Left ventricle myocardium superior (tissue), 1 donor: ENCODE measurements at places on chromosomes 4 and X. TPM values are rescaled to one million over a fixed set of nuclear protein-coding genes. Genes with fewer than 3 reads are reported as not detected.

DNA sequence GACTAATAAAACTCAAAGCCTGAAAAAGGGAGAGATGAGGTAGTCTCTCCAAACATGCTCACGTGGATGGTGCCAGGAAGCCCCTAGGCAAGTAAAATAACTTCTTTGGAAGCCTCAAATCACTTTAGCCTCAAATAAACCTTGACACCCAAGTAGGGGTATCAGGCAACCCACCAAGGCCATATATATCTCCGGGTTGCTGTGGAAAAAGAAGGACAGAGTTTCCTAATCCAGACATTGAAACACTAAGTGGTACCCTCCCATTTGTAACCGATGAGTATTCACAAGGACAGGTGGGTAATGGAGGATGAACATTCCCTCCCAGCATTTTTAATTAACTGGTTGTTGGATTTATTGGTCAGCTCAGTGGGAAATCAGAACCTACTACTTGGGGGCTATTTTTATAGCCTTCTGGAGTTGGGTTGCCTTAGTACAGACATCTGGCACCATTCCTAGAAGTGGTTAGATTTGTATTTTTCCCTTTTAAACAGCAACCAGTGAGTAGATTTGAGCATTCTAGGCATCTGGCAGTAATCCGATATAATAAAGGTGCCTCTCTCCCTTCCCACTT, 87.7 kb downstream of the GPC3 start:
- DNase-seq, result no peak

GRCh38 chrX:39903937-39904336, 193.8 kb downstream of the BCOR start:
- DNase-seq, result no peak

DNA sequence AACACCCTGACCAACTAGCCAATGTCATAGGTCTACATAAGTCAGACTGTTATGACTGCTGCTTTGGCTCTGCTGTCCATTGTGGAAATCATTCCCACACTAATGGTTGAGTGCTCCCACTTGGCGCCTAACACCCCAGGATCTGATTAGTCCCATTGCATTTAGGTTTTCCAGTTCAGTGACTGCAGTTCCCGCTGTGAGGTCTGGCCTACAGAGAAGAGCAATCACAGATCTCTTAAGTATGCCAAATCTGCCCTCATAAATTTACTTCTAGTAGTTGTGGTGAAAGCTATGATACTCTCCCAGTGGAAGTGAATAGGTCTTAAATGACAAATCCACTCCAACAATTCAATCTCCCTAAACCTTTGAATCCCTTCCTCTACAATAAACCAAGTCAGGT, 77.3 kb upstream of the IL2 start:
- no peak for DNase-seq

GRCh38 chr4:79598801-79599200, 190.8 kb upstream of the GK2 start:
- peak; percentile 28 for DNase-seq

GRCh38 chr4:156661555-156661954, 310.0 kb downstream of the PDGFC start:
- no peak for DNase-seq

DNA sequence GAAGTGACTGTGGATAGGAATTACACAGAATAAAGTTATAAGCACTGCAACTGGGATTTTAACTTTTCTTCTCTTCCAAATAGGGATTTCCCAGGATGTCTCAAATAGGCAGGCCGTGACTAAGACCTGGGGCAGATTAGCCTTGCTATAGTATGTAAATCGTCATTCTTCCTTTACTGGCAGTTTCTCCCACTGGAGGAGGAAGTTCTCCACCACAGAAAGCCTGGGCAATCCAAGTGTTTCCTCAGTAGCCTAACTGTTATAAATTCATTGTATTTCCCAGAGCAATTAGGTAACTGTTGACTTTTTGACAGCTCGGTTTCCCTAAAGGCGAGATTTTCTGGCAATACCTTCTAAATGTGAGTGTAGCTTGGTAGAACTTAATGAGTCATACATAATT, at the start of gene TNIP3:
Gene TNIP3, minus strand, starts transcription at position 31 of the 400 bp plus-strand sequence. CDS start 196 bp downstream, outside the sequence.
- DNase-seq, result no peak

DNA sequence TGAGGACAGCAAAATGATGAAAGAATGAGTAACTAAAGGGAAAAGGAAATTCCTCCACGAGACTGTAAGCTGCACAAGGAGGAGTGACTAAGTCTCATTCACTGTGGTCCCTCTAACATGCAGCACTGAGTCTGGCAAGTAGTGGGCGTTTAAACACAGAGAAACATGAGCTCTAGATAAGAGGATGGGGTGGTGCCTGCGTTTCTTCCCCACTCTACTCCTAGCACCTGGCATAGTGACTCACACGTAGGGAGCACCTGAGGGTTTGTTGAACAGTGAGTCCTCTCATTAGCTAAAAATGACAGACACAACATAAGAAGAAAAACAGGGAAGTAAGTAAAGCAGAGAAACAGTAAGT, 105.8 kb upstream of the CBR4 start:
- DNase-seq, result no peak

- DNase-seq, result no peak
These were observed 475.3 kb downstream of the EPHA5 start for GRCh38 chr4:65195002-65195401.

GRCh38 chrX:11728556-11728955, 29.5 kb upstream of the MSL3 start:
- no peak for DNase-seq

- DNase-seq, result no peak
These were observed 80.6 kb downstream of the PPP2R2C start for GRCh38 chr4:6391852-6392188.

DNA sequence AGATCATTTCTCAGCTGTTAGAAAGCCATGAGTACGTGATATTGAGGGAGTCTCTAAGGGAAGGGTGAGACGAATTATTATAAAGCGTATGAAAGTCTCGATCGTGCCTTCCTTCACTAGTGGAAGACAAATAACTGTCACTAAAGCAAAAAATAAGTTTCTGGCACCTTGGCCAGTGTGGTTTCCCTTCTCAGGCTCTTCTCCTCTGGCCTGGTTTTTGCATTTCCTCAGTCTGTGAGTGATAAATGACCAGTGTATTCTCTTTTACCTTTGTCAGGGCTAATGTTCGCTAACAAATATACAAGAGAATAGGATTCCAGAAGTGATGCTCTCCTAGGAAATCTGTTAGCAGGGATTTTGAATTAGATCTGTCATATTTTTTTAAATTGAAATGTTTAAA, 19.6 kb downstream of the TXK start:
- no peak for DNase-seq

- DNase-seq, result no peak
These were observed 69.7 kb downstream of the METTL14 start for GRCh38 chr4:118754890-118755289.

- no peak for DNase-seq
These were observed 13.2 kb downstream of the SNX25 start for GRCh38 chr4:185222598-185222997.

DNA sequence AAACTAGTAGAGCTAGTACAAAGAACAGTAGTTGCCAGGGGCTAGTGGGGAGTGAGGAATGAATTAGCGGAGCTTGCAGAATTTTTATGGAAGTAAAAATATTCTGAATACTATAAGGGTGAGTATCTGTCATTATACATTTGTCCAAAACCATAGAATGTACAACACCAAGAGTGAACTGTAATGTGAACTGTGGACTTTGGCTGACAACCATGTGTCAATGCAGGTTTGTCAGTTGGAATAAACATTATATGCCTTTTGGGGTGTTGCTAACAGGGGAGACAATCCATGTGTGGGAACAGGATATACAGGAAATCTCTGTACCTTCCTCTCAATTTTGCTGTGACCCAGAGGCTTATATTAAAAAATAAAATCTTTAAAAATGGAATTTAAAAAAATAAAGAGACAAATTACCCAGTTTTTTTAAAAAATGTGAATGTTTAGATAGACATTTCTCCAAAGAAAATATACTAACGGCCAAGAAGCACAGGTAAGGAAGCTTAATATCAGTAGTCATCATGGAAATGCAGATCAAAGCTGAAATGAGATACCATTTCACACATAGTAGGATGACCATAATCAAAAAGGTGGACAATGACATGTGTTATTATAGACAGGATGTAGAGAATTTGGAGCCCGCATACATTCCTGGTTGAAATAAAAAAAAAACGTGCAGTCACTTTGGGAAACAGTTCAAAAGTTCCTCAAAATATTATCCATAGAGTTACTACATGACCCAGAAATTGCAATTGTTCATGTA, 899.8 kb downstream of the RAB28 start:
- no peak for DNase-seq

DNA sequence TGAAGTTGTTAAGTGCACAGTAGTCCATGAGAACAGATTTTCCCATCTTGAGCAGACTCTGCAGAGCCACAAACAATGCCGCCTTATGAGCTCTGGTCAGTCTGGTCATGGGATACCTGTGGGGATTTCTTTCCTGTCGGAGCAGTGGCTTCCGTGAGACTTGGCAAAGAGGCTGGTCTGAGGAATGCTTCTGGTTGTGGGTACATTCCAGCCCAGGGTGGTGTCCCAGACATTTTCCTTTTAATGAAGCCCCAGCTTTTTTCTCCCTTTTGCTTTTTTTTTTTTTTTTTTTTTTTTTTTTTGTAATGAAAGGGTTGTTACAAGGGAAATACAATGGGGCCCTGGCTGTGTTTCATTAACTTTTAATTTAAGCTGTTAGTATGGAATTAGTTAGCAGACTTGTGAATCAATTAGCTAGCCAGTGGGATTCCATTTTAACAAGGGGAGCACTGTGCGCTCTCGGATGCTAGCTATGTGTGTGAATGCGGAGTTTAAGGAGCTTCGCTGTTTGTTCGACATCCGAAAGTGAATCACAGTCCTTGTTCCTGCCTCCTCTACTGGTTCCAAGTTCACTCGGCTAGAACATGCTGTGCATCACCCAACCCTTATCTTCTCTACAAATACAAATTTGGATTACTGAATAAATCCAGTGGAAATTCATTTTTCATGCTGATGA, 225.1 kb downstream of the CBR4 start:
- no peak for DNase-seq

GRCh38 chrX:50747471-50747900, 66.5 kb downstream of the SHROOM4 start:
- DNase-seq, result peak; percentile 20

GRCh38 chr4:186307497-186307896, 41.5 kb downstream of the F11 start:
- DNase-seq, result no peak

Gene PNMA6F
- total RNA-seq, result not detected

Gene ELK1
- total RNA-seq, result 24.5 TPM

Gene UXT
- total RNA-seq, result 86.5 TPM

Gene PAGE1
- total RNA-seq, result not detected

Gene L1CAM
- total RNA-seq, result 4.8 TPM

Gene IL1RAPL1
- total RNA-seq, result 4.7 TPM

Gene REELD1
- not detected for total RNA-seq

Gene SORCS2
- 1.5 TPM for total RNA-seq

Gene SLC10A7
- total RNA-seq, result 4.5 TPM

Gene RAB39B
- not detected for total RNA-seq
